Uterus (tissue), 4 donors: ENCODE measurements at places on chromosomes 2 and 18. TPM values are rescaled to one million over a fixed set of nuclear protein-coding genes. Genes with fewer than 3 reads are reported as not detected.

Gene SKOR2
- not detected for total RNA-seq

Gene CRACDL
- total RNA-seq: 2.4 TPM

Gene TMEM178A
- total RNA-seq: 3.9 TPM

Gene CCDC148
- 3.0 TPM for total RNA-seq

Gene OTOS
- total RNA-seq: not detected

Gene PPP1R1C
- total RNA-seq: 27.4 TPM

Gene CLEC4F
- total RNA-seq: 5.0 TPM

Gene C2orf66
- total RNA-seq: not detected

Gene UGT1A1
- total RNA-seq: not detected

Gene NTSR2
- not detected for total RNA-seq

Gene NFATC1
- 17.6 TPM for total RNA-seq

Gene CFAP210
- 0.64 TPM for total RNA-seq

Gene SERPINB2
- not detected for total RNA-seq

Gene DUSP2
- total RNA-seq: 33.3 TPM

Gene GRHL1
- total RNA-seq: 0.59 TPM

Gene ABCG8
- total RNA-seq: not detected

Gene PCARE
- total RNA-seq: not detected

Gene ANO7
- 3.8 TPM for total RNA-seq

Gene TM4SF20
- total RNA-seq: not detected

Gene ID2
- total RNA-seq: 36.9 TPM

Gene ATIC
- 57.6 TPM for total RNA-seq

Gene ELP2
- 73.3 TPM for total RNA-seq

Gene SNORC
- total RNA-seq: not detected

Gene TGFA
- total RNA-seq: 1.5 TPM

Gene EDAR
- total RNA-seq: not detected

Gene MYO5B
- 0.29 TPM for total RNA-seq

Gene SCLY
- total RNA-seq: 6.5 TPM

Gene SLC35G4
- total RNA-seq: not detected

Gene FAM228A
- 1.4 TPM for total RNA-seq

Gene ANKRD30B
- not detected for total RNA-seq

Gene ZC3H15
- 28.2 TPM for total RNA-seq

Gene CTLA4
- total RNA-seq: not detected

Gene FAP
- total RNA-seq: 21.2 TPM
